Hepatocyte (in vitro differentiated cells): ENCODE measurements at places on chromosomes 5 and 9.
A peak's percentile ranks its signal among the peaks of the same experiment; 100 is the strongest.

DNA sequence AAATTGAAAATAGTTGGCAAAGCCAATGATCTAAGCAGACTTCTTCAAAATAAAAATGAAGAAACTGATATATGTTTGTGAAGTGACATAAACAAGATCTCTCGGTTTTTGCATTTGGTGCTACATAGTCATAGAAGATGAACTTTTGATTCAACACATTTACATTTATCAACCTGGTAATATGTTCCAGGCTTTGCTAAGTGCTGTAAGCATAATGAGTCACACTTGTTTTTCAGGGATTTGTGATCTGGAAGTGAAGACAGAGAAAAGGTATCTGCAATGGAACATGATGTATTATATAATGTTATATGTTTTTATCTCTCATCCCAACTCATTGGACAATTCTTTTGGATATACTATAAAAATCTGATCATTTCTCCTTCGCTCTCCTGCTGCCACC lies 801.4 kb downstream of the BRINP1 start:
- no peak for DNase-seq

- no peak for DNase-seq
These were observed 42.0 kb downstream of the IQGAP2 start for GRCh38 chr5:76445063-76445462.

DNA sequence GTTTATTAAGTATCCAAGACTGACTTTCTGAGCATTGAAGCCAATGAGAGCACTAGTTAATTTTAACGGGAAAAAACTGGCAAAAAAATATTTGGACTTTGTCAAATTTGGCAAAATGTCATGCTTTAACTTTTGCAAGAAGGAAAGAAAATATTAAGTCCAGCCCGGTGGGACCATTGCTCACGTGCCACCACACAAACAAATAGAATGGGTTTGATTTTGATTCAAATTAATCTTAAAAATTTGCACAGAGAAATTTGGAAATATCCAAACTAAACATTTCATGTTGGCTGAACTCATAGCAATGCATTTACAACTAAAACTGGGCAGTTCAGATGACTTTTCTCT lies 302.2 kb downstream of the EBF1 start:
- DNase-seq: no peak

- peak; percentile 76 for DNase-seq
These were observed 7.3 kb upstream of the FOXB2 start for GRCh38 chr9:77011973-77012821.

DNA sequence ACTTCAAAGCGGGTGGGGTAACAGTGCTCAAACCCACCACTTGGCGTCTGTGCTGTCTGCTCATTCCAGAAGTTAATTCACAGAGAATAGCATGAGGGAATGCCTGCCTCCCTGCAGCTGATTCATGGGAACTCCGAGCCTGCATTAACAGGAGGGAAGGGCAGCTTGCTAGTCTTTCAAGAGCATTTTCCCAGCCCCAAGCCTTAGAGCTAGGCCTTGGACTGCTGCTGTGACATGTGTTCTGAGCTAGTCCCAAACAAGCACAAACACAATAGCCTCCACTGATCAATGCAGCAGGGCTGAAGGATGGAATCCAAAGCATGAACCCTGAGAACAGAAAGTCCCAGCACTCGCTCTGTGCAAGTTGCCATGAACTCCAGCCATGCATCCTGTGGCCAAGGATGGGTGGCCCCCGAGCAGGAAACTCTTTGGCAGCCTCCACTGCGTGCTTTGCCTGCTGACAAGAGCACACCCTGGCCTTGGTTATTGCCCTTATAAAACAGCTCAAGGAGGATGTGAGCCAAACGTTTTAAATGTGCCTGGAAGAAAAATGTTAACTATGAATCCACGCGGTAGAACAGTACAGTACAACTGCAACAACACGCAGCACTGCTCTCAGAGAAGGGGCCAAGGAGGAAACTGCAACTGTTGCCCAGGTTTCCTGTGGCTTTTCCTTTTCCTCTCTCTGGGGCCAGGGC lies 653.1 kb upstream of the KLF4 start:
- DNase-seq: peak; percentile 65

- no peak for DNase-seq
These were observed 14.5 kb upstream of the CAMSAP1 start for GRCh38 chr9:135921749-135922310.

GRCh38 chr9:91162784-91163443 lies 198.8 kb downstream of the AUH start:
- DNase-seq: peak; percentile 48

DNA sequence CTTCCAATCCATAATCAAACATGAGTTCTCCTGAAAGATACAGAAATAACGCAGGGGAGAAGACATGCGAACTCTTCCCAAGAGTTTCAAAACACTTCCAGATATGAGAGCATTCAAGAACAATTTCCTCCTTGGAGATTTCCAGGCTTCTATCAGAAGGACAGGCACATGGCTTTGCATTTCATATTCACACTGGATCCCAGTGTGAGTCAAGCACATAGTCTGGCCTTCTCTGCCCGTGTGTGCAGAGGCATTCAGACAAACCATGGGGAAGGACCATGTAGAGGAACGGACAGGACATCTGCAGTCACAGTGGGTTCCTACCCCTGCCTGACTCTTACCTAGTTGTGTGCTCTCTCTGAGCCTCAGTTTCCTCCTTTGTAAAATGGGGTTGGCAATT lies 384.5 kb downstream of the NTRK2 start:
- DNase-seq: no peak

- DNase-seq: no peak
These were observed 82.3 kb upstream of the SIMC1 start for GRCh38 chr5:176155922-176156359.

GRCh38 chr5:52760695-52761366 lies 26.9 kb upstream of the ITGA1 start:
- DNase-seq: no peak

DNA sequence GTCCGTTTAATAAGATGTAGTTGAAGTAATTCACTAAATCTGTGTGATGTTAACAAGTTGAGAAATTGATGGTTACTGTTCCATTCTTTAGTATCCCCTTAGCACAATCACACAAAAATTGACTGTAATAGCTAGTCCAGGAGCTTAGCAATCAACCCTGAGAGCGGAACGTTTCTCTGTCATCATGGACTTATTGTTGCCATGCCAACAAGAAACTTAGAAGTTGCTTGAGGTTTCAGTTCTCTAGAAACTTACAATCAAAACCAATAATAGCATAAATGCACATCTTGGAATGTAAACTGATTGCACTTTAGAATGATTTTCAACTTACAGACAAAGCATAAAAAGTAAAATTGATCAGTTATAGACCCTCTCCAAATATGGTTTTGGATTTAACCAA lies 125.4 kb upstream of the ANKH start:
- no peak for DNase-seq

GRCh38 chr5:173531863-173532262 lies 84.6 kb downstream of the BOD1 start:
- no peak for DNase-seq

DNA sequence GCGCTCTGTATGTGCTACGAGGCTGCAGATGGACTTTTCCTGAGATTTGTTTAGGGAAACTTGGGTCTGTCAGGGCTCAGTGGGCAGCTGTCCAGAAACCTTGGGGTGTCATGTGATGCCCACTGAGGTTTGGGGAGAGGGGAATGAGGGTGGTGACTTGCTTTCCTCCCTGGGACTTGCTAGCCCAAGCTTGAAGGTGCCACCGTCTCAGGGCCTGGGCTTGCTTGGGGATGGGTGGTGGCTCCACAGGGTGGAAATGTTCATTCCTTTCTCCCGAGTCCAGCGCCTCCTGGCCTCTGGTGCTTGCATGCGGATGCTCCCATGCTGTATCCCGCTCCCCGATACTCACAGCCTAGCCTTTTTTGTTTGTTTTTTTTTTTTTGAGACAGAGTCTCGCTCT lies 33.3 kb downstream of the ZNF618 start:
- DNase-seq: no peak

GRCh38 chr9:5957166-5957565 lies 58.3 kb downstream of the RANBP6 start:
- no peak for DNase-seq

DNA sequence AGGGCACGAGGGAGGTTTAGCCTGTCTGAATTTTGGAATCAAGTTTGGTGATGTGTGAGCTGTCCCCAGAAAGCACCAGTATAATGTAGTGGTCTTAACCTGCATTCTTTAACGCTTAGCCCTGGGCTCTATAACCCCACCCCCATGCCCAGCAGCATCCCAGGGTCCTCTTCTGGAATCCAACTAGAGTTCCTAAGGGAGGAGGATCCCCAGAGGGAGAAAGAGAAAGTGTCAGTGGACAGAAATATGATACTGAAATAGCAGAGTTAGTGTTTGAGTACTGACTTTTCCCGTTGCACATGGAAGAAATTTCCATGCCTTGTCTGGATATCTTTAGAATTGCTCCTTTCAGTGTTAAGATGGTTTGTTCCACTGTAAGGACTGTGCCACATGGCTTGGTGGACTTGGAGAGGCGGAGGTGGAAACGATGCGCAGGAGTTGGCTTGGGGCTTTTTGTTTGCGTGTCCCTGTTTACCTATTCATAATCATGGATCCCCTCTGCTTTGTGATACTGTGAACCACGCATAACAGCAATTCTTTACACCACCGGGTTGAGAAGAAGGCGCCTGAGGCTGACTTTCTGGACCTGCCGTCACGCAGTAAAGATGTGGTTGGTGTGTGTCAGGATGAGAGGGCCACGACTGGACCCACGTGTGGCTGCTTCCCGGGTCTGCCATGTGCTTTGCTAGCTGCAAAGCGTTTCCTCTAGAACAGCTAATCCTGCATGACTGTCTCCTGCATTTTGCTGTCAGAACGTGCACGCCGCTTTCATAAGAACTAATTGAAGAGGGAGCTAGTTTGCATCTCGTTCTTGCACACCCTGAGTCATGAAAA lies 142.3 kb downstream of the SMARCA2 start:
- peak; percentile 65 for DNase-seq

DNA sequence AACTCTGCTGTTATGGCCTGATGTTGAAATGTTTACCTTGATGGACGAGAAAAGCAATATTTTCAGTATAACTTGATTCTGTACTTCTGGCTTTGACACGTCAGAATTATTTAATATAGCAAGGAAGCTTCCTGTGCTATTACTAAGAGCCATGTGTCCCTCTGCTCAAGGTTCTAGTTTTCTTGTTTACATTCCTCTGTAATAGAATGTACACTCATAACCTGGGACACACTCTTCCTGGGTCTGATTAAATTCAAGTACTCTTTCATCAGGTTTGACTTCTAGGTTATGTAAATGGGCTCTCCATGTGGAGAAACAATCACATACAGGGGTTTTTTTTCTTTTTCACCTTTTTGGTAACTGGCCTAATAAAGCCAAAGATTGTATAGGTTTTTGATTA lies 33.1 kb downstream of the GTF3C4 start:
- DNase-seq: no peak

- DNase-seq: peak; percentile 58
These were observed 8.1 kb downstream of the CCDC180 start for GRCh38 chr9:97315550-97315949.

DNA sequence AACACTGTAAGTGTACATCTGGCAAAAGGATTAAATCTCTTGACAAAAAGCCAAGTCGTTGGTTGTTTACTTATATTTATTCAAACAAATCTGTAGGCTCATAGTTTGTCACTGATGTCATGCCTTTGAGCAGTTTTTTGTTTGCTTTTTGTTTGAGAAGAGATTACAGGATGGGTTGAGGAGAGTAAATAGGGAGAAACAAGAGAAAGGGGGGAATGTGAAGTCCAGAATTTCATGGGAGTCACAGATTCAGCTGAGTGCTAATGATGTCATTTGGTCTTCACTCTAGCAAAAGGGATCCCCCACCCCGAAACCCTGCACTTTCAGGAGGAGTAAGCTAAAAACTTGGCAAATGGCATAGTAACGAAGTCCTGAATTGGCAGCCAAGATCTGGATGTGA lies 337.4 kb downstream of the GLIS3 start:
- DNase-seq: peak; percentile 20

DNA sequence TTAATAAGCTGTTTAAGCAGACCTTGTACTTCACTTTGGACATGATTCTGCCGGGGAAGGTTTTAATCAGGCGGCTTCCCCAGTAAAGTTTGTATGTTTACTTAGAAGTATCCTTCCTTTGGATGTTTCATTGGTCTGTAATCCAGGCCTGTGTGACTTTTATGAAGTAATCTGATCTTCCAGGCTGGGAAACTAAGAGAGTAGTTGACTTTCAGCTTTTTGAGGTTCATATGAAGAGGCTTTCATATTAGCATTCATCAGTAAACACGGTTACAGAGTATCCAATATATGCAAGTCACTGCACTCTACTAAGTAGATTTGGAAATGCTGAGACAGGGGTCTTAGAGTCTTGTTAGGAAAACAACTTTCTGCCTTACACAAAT lies 1.1 kb downstream of the DNAJC21 start:
- no peak for DNase-seq

DNA sequence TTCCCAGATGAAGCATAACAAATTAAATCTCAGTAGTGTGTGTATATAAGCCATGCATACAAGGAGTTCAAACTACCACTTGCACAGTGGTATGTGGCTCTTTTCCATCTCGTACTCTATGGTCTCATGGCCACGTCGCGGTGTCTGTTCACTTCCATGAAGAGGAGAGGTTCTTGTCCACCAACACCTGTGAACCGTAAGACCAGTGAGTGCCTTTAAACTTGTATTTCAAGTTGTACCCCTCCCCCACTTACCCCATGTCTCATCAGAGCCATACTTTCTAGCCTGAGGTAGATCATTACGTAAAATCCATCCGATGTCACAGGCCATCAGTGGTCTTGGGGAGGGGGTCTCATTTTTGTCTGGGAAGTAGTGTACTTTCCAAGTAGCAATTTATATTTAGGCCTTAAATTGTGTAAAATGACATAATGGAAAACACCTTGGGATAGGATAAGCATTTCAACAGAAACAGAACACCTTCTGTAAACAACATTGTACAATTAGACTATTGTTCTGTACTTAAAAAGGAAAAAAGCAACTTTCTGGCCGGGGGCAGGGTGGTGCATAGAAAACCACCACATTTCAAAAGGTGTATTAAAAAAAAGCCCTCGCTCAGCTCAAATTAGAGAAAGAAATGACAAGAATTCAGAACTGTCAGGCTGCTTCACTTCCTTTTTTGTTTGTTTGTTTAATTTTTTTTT lies 163.0 kb downstream of the SMARCA2 start:
- DNase-seq: no peak

DNA sequence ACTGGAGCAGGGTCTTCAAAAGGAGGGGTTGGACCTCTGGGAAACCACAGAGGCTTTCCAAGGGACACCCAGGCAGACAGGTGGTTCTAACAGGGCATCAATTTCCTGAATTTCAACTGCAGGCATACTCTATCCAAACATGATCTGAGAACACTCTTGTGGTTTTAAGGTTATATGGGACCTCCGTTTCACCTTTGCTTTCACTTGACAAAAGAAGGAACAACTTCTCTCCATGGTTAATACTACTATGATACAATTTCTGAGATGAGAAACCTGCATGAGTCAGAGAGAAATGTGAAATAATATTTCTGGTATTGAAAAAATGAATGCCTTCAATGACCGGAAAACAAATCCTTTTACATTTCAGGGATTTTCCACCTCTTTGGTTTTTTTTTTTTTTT lies 28.0 kb upstream of the ERAP1 start:
- no peak for DNase-seq

- DNase-seq: no peak
These were observed 60.9 kb upstream of the GLRX start for GRCh38 chr5:95883185-95884016.
